ENCODE measurements at places on chromosomes 3 and 15. TPM values are rescaled to one million over a fixed set of nuclear protein-coding genes. Genes with fewer than 3 reads are reported as not detected.

DUOXA1 gene
- total RNA-seq = 2.1 TPM

RPLP1 gene
- total RNA-seq = 1,042 TPM

SLC9A9 gene
- 17.0 TPM for total RNA-seq

CTXN2 gene
- total RNA-seq = not detected

SLITRK3 gene
- 0.53 TPM for total RNA-seq

ANKRD63 gene
- total RNA-seq = 0.65 TPM

B2M gene
- total RNA-seq = 1,570 TPM

CA12 gene
- total RNA-seq = 2.3 TPM

GHSR gene
- total RNA-seq = not detected

SMAD6 gene
- total RNA-seq = 13.5 TPM

PLD1 gene
- total RNA-seq = 57.1 TPM

BLOC1S6 gene
- 37.0 TPM for total RNA-seq

NGRN gene
- 131 TPM for total RNA-seq

GOLGA8S gene
- 0.44 TPM for total RNA-seq

P2RY1 gene
- total RNA-seq = 2.8 TPM

DNA sequence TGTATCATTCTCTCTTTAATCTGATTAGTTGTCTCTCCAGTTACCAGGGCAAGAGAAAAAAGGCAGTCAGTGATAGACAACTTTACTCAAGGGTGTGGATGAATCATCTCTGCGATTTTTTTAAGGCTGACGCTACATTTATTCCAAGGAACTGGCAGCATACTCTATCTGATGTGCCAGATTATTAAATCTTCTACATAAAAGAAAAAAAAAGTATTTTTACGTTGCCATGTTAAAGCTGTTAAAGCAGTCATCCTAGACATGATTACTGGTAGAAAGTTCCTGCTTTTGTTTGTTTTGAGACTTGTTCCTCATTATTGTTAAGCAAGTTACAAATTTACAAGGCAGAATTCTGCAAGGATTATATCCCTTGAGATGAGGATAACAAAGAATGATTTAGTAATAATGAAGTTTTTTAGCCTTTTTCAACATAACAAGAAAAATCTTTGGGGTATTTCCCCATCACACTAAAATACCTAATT lies 121.7 kb downstream of the CBLB start:
- DNase-seq = no peak

- peak; percentile 39 for DNase-seq
Observed at GRCh38 chr3:100709842-100710260, 557 bp downstream of the TFG start.

GRCh38 chr3:174268586-174268985 lies 590.5 kb upstream of the NAALADL2 start:
- no peak for DNase-seq

DNA sequence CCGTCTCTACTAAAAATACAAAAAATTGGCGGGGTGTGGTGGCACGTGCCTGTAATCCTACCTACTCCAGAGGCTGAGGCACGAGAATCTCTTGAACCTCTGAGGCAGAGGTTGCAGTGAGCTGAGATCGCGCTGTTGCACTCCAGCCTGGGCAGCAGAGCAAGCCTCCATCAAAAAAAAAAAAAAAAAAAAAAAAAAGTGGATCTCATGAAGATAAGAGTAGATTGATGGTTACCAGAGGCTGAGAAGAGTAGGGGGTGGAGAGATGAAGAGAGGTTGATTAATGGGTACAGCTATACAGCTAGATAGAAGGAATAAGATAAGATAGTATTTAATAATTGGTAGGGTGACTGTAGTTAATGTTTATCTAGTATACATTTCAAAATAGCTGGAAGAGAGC lies 65.9 kb upstream of the LRRC3B start:
- DNase-seq = no peak

- DNase-seq = no peak
Observed at GRCh38 chr15:67267951-67268941, 13.7 kb downstream of the IQCH start.

- DNase-seq = no peak
Observed at GRCh38 chr15:73737535-73737934, 15.6 kb downstream of the INSYN1 start.

GRCh38 chr15:96252148-96252547 lies 78.4 kb upstream of the NR2F2 start:
- no peak for DNase-seq

GRCh38 chr3:20669184-20669583 lies 483.2 kb upstream of the SGO1 start:
- DNase-seq = peak; percentile 67

GRCh38 chr3:183695569-183696364 lies 1.8 kb upstream of the YEATS2 start:
- DNase-seq = no peak

- DNase-seq = no peak
Observed at GRCh38 chr15:43975326-43975725, 148.5 kb downstream of the WDR76 start.

- DNase-seq = no peak
Observed at GRCh38 chr3:20197775-20198174, 11.8 kb upstream of the SGO1 start.

- DNase-seq = no peak
Observed at GRCh38 chr3:110744723-110745122, 326.9 kb upstream of the NECTIN3 start.

DNA sequence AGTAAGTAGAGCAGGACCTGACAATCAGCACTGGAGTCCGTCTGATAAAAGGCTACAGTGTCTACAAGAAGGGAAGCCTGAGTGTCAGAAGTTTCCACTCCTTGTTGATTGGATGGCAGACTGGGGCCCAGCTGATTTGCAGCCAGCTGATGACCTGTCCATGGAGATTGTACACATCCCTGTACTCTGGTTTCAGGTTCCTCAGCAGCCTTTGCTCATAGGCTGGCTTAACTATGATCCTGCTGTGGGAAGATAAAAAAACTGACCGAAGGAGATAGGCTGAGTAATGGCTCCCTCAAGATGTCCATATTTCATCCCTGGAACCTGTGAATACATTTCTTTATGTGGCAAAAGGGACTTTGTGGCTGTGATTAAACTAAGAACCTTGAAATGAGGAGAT lies 11.7 kb upstream of the LACTB start:
- DNase-seq = no peak

DNA sequence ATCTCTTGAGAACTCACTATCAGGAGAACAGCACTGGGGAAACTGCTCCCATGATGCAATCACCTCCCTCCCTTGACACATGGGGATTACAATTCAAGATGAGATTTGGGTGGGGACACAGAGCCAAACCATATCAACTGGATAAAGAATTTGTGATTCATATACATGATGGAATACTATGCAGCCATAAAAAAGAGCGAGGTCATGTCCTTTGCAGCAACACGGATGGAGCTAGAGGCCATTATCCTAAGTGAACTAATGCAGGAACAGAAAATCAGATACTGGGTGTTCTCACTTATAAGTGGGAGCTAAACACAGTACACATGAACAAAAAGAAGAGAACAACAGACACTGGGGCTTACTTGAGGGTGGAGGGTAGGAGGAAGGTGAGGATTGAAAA lies 17.0 kb downstream of the SPG11 start:
- DNase-seq = no peak

DNA sequence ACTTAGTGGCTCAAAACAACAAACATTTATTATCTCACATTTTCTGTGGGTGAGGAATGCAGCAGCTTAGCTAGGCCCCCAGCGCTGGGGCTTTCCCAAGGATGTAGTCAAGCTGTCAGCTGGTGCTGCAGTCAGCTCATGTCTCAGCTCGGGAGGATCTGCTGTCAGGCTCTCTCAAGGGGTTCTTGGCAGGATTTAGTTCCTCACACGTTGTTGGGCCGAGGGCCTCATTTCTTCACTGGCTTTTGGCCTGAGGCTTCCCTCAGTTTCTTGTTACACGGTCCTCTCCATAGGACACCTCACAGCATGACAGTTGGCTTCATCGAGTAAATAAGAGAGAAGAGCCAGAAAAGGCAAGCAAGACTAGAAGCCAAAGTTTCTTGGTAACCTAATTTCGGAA lies 13.7 kb upstream of the U2SURP start:
- peak; percentile 31 for DNase-seq

DNA sequence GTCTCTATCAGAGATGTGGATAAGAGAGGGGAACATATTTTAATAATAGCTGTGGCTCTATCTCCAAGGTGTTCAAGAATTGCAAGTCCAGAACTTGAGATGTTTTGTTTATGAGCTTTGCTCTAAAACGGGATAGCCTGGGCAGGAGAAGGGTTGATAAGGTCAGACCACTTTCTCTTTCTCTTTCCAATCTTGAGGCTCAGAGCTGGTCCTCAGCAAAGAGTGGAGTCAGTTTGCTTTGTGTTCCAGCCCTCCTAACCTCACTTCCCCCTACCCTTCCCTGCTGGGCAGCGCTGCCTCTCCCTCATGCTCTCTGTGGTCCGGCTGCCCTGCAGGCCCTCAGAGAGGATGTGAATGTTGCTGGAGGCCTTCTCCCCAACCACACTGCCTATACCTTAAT lies 13.8 kb downstream of the KLHL6 start:
- no peak for DNase-seq

DNA sequence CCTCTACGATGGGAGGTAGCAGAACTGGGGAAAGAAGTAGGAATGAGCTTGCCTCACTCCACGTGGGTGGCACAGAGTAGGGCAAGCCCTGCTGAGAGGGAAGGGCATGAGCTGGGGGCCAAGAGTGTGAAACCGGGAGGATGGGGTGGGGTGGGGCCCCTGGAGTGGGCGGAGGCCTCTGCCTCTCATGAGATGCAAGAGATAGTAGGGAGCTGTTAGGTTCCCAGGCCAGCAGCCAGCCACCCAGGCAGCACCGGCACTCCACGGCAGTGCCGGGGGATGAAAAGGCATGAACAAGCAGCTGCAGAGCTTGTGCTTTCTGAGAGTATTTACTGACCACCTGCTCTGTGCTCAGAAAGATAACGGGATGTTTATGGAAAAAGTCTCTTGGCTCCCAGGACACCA lies 24.4 kb upstream of the PLA2G4E start:
- no peak for DNase-seq

- no peak for DNase-seq
Observed at GRCh38 chr3:72442759-72443158, 405.5 kb downstream of the SHQ1 start.

All from left cardiac atrium (tissue), 4 donors.